Activated naive CD4-positive, alpha-beta T cell (primary cell): ENCODE measurements at places on chromosomes 11 and 22.

- no peak for DNase-seq
These were observed 406.5 kb upstream of the CCDC90B start for GRCh38 chr11:83692675-83693074.

GRCh38 chr11:121487191-121487590 is 34.4 kb upstream of the SORL1-AS1 start:
- DNase-seq: no peak

GRCh38 chr11:74322667-74323066 is 11.2 kb upstream of the P4HA3 start:
- no peak for DNase-seq

DNA sequence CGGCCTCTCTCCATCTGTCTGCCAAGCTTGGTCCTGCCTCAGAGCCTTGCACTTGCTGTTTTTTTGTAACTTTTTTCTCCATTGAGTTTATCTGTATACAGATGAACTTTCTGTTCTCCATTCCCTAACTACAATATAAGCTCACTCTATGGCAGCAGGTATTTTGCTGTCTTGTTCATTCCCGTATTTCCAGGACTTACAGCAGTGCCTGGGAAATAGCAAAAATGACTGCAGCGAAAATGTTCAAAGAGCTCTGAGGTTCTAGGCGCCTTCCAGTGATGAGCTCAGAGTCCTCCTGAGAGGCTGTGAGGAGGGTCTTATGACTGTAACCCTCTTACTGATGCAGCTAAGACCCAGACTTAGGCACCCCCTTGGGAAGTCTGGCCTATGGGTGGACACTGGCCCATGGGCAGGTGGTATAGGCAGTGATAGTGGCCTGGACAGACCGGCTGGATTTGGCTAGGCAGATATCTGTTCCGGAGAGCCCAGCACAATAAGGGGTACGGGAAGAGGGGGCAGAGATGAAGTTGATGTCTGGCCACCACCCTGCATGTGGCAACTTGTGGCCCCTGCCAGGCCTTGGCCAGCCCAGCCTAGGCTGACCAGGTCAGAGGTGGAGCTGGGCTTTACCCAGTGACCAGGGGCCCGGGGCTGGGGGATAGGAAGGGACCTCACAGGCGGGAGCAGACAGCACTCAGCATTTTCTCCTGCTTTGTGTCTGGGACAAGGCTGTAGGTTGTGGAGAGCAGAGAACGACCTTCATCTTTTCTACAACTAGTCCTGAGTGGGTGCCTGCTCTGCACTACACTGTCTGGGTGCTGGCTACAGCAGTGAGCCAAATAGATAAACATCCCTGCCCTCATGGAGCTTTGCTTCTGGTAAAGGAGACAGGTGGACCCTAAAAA is 4.6 kb downstream of the ATF4 start:
- DNase-seq: no peak

GRCh38 chr11:38191101-38191500 is 1593.1 kb upstream of the RAG2 start:
- DNase-seq: no peak

DNA sequence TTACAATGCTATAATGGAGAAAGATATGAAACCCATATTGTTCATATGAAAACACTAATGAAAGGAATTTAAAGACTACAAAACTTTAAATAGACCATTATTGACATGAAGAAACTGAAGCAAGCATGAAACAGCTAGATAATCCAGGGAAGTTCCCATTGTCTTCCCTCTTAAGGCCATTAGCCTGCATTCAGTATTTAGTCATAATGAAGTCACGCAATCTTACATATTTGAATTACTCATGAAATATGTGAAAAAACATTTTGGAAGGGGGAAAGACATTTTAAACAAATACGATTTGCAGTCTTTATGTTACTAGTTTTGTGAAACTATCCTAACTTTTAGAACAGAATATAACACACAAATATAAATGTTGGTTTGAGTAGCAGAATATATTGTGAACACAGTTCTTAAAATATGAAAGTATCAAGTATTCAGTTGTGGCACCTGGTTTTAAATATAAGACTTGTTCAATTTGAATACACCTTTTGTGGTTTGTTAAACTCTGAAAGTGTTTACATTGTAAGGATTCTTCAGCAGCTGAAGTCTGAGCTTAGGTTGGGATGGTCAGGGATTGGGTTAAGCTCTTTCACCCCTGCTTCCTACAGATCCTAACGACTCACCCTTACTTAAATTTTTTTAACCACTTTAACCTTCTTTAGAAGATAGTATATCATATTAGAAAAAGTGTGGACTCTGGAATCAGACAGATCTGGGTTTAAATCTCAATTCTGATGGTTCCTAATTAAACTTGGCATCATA is 500.3 kb upstream of the TENM4 start:
- no peak for DNase-seq

DNA sequence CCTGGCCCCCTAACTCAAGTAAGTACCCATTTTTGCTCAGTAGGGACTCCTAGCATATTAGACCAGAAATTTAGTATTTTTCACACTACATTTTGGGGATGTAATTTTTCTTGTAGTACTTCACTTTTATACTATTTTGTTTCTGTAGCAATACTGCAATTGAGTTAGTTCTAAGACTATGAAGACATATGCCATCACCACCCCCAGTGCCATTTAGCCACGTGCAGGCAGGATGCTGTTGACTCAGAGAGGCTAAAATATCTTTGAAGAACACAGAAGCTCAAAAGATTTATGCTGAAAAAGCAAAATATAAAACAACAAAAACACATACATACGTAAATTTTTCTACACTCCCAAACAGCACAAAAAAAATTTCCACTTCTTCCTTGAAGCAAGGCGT is 29.1 kb upstream of the DLAT start:
- DNase-seq: no peak

DNA sequence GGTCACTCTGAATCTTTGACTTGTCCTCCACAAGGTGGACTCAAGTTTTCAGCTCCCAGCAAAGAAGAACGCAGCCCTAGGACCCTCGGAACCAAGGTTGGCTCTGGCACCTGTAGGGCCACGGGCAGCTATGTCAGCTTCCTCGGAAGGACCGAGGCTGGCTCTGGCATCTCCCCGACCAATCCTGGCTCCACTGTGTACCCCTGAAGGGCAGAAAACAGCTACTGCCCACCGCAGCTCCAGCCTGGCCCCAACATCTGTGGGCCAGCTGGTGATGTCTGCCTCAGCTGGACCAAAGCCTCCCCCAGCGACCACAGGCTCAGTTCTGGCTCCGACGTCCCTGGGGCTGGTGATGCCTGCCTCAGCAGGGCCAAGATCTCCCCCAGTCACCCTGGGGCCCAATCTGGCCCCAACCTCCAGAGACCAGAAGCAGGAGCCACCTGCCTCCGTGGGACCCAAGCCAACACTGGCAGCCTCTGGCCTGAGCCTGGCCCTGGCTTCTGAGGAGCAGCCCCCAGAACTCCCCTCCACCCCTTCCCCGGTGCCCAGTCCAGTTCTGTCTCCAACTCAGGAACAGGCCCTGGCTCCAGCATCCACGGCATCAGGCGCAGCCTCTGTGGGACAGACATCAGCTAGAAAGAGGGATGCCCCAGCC is 2.2 kb downstream of the INPP5J start:
- DNase-seq: no peak

- no peak for DNase-seq
These were observed 11.1 kb upstream of the PHLDA2 start for GRCh38 chr11:2940147-2940920.

DNA sequence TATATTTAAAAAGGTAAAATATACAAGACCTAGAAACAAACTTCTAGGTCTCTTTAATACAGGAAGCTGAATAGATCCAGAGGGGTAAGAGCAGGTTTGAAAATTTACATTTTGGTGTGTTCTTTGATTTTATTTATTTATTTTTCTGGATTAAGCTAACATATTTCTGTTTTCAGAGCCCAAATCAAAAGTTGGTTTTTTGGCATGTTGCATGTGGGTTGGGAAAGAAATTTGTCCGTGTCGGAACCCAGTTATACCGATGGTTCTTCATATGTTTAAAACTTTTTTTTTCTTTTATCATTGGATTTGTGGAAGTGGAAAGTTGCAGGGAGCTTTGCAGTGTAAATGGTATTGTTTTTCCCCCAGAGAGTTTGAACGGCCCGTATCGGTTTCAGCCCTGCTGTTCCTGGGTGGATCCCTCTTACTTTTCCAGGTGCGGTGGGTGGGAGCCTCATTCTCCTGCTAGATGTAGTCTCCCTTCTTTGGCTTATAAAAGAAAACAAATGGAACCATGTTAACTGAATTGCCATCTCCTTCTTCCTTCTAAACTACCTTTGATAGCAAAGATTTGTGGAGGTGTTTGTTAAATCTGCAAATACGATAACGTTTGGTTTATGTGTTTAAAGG is 746 bp downstream of the CTNND1 start:
- DNase-seq: no peak

DNA sequence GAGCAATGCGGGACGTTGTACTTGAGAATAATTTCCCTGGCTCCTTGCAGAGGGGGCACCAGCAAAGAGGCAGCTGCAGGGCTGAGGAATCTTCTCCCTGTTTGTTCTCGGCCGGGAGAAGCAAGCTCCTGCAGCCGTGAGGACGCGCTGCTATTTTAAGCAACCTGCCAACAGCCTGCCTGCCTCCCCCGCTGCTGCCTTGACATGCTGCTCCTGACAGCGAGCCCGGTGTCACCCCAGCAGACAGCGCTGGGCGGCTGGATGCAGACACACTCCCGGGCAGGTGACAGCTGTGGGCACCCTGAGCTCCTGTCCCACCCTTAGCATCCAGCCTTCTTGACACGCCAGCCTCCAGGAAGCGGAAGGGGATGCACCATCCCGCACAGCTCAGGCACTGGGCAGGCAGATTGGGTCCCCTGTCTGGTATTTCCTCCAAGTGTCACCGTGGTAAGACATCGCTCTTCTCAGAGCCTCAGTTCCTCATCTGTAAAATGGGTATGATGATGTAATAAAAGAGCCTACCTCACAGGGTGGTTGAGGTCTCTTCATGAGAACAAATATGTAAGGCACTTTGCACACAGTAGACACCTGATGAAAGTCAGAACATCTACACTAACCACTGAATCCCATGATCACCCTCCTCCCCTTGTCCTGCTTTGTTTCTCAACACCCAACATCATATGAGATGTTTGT is 530.6 kb downstream of the MN1 start:
- DNase-seq: no peak

- DNase-seq: no peak
These were observed 119.8 kb upstream of the NAV2 start for GRCh38 chr11:19592842-19593241.

GRCh38 chr11:95138448-95138847 is 48.8 kb downstream of the ENDOD1 start:
- no peak for DNase-seq
